ENCODE measurements at places on chromosomes 4 and X. TPM values are rescaled to one million over a fixed set of nuclear protein-coding genes. Genes with fewer than 3 reads are reported as not detected.

The GPRIN3 gene
- total RNA-seq = 6.3 TPM

The GAGE12H gene
- total RNA-seq = not detected

The ARHGEF6 gene
- total RNA-seq = 40.0 TPM

The CYSLTR1 gene
- total RNA-seq = 8.2 TPM

The BEND4 gene
- 1.4 TPM for total RNA-seq

DNA sequence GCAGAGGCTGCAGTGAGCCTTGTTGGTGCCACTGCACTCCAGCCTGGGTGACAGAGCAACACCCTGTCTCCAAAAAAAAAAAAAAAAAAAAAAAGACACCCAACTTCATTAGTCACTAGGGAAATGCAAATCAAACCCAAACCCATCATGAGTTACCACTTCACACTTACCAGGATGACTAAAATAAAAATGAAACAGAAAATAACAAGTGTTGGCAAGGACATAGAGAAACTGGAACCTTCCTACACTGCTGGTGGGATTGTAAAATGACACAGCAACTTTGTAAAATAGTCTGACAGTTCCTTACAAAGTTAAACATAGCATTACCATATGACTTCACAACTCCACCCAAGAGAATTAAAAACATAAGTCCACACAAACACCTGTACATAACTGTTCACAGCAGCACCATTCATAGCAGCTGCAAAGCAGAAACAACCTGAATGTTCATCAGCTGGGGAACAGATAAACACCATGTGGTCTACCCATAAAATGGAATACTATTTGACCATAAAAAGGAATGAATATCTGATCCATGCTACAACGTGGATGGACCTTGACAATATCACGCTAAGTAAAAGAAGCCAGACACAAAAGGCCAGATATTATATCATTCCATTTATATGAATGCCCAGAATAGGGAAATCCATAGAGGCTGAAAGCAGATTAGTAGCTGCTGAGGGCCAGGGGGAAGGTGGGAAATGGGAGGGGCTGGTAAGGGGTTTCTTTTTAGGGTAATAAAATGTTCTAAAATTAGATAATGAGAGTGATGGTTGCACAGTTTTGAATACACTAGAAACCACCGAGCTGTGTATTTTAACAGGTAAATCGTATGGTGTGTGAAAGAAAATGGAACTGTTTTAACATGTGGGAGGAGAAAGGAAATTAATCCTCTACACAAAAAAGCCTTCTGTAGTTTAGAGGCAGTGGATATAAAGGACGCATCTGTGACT is 18.3 kb downstream of the CD99L2 start:
- no peak for DNase-seq

- DNase-seq = peak; percentile 71
Measured at GRCh38 chr4:145545538-145546174, 64.0 kb downstream of the SMAD1 start.

DNA sequence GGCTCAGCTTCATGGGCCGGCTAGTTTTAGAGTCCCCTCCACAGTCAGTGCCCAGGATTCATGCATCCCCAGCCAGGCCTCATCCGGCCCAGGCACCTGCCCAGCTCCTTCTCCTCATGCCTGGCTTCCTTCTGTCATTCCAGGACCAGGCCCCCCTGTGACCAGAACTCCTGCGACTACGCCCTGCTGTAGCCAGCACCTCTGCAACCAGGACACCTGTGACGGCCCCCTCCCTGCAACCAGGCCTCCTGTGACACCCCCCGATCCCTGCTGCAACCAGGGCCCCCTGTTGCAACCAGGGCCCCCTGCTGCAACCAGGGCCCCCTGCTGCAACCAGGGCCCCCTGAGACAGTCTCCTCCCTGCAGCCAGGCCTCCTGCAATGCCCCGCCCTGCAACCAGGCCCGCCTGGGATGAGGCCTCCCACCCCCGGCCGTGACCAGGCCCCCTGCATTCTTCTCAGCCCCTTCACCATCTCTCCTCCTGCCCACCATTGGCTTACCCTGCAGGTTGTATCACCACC is 46.8 kb downstream of the HTRA3 start:
- no peak for DNase-seq

GRCh38 chrX:44494357-44494756 is 48.3 kb downstream of the FUNDC1 start:
- DNase-seq = no peak

GRCh38 chr4:706834-707598 is 1.4 kb downstream of the PCGF3 start:
- no peak for DNase-seq

GRCh38 chrX:15087747-15088146 is 182.1 kb downstream of the ASB9 start:
- DNase-seq = no peak

DNA sequence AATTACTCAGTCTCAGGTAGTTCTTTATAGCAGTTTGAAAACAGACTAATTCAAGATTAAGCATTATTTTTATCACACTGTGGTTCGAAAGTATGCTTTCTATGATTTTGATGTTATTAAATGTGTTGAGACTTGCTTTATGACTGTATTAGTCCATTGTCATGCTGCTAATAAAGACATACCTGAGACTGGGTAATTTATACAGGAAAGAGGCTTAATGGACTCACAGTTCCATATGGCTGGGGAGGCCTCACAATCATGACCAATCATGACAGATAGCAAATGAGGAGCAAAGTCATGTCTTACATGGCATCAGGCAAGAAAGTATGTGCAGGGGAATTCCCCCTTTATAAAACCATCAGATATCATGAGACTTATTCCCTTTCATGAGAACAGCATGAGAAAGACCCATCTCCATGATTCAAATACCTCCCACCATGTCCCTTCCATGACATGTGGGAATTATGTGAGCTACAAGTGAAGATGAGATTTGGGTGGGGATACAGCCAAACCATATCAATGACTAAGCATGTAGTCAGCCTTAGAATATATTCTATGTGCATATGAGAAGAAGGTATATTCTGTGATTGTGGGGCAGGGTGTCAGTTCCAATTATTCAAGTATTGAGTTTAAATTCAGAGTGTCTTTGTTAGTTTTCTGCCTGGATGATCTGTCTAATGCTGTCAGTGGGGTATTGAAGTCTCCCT is 44.6 kb upstream of the UGT2A1 start:
- DNase-seq = no peak

DNA sequence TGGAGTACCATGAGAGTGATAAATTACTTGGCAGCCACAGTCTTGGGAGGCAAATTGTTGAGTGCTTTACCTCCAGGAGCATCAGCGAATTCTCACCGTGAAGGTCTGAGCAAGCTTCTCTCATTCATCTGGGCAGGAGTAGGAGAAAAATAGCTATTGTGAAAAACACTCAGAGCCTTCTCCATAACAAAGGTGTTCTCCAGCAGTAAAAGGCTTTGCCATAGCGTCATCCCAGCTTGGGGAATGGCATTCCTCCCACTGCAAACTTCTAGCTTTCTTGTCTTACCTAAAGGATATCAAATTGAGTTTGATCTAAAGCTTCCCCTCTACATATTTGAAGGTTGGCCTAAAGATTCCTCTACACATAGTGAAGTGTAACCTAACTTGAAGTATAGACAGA is 29.8 kb upstream of the MAGEA11 start:
- no peak for DNase-seq

DNA sequence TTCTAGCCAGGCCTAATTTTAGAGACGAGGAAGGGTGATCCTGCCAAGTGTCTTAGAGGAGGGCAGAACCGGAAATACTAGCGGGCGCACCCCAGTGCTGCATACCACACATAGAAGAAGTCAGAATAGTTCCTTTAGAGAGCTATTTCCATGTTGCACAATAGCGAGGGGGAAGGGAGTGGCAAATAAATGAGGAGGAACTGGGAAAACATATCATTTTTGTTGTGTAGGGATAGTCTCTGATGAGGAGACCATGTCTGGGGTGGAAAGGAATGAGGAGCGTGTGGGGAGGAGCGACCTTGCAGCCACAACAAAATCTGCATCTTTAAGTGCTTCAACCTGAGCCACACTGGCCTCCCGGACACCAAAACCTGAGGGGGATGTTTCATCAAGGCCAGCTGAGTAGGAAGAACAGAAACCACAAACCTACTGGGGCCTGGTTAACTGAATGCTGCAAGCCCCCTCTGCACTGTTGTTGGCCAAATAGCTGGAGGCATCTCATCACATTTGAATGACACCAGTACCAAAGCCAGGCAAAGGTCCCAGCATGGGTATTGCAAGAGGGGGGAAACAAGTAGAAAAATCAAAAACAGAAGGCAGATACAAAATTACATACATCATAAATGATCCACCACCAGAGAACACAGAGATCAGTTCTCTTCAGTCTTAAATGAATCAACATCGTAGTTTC is 26.7 kb upstream of the C1QTNF7 start:
- DNase-seq = peak; percentile 86

GRCh38 chr4:41454423-41454822 is 83.5 kb upstream of the LIMCH1 start:
- peak; percentile 69 for DNase-seq

DNA sequence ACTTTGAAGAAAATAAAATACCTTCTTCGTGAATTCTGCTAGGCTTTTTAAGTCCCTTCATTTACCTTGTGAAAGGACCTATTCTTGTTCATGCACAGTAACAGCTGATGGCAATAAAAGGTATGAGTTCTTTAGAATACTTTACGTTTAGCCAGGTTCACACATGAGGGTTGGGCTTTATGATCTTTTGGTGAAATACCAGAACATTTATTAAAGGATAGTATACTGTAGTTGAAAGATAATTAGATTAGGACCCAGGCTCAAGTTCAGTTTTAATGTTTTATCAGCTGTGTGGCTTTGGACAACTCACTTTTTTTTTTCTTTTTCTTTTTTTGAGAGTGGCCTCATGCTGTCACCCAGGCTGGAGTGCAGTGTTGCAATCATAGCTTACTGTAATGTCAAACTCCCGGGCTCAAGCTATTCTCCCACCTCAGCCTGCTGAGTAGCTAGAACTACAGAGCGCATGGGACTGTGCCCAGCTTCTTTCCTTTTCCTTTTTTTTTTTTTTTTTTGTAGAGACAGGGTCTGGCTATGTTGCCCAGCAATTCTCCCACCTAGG is 28.2 kb upstream of the NEIL3 start:
- no peak for DNase-seq
